NCI-H82 (cell line): ENCODE measurements at places on chromosomes 2 and 18.

GRCh38 chr2:225326969-225327368, 72.5 kb upstream of the NYAP2 start:
- DNase-seq: no peak

DNA sequence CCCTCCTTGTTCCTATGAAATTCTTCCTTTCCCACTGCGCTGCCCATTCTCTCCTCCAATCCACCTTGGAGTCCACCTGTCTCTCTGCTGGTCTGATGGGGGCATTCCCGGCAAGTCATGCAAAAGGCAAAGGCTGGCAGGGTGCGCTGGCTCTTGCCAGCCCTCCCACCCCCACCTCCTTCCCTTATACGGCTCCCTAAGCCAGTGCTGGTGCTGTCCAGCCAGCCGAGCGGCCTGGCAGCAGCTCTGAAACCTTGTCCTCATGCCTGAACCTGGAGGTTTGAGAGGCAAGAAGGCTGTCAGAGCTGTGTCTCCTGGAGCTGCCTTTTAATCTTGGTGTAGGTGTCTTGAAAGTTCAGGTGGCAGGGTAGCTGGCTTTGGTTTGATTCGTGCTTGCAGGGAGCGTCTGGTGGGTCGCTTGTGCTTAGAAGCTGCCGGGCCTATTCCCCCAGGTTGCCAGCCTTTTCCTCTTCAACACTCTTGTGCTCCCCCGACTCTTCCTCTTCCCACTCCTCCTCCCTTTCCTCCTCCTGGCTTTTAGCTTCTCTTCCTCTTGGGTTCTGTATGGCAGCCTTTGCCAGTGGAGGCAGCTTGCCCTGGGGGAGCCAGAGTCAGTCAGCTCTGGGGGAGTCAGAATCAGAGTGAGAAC, 748 bp downstream of the LIPG start:
- no peak for DNase-seq

DNA sequence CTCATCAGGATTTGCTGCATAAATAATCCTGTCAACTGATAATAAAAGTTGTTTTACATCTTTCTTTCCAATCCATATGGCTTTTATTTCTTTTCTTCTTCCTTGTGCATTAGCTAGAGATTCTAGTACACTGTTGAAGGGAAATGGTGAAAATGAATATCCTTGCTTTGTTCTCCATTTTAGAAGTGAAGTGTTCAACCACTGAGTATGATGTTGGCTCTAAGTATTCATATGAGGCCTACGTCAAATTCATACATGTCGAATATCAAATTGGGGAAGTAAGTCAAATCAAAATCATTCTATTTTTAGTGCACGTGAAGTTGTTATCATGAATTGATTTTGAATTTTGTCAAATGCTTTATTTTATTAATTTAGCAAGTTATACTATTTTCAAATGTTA, 7.8 kb upstream of the ACKR3 start:
- no peak for DNase-seq

DNA sequence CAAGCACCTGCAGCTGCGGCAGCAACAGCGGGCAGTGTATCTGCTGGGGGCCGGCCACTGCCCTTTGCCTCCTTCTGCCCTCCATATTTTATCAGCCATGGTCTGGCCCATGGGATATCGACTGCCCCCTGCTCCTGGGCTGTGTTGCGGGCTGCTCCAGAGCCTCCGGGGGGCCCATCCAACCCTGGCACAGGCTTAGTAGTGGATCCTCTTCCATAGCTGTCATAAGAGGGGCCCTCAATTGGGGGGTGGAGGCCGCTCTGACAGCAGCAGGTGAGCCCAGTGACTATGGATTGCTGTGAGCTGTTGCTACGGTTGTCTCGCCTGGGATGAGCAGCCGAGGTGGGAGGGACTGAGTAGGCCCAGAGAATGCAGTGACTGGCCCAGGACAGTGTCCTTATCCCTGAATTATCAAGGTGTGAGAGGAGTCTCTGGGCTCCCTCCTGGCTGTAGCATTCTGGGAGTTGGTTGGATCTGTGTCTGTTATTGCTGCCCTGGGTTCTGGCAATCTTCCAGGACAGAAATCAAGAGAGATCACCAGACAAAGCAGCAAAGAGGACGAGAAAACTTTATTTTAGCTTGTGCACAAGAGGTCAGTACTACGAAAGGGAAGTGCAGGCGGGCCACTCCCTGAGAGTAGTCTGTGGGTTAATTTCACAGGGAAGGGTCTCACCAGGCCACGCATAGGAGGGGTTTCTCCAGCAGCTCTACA, 145.1 kb downstream of the ASB1 start:
- no peak for DNase-seq

- no peak for DNase-seq
Observed at GRCh38 chr2:78418021-78418420, 607.5 kb upstream of the REG3G start.

- DNase-seq: no peak
Observed at GRCh38 chr2:30798536-30798991, 8.7 kb downstream of the CAPN13 start.

DNA sequence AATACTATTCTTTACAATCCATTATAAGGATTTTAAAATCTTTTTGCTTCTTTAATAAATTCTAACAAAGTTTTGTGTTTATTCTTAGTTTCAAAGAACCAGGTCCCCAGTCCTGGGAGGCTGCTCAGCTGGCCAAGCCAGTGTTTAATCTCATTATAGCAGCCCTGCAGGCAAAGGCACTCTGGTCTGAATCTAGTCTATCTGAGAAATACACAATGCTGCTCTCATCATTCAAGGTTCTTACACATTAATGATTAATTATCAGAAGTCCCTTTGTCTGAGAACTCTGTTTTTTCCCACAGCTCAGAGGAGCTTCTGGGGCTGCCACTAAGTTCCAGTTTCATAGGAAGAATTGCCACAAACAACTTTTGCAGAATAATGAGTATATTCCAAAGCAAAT, 27.7 kb downstream of the KCTD18 start:
- peak; percentile 85 for DNase-seq

- peak; percentile 87 for DNase-seq
Observed at GRCh38 chr2:20650877-20651730, at the start of gene HS1BP3. TSS of gene HS1BP3 (minus strand) at chr2:20651098. CDS start at chr2:20651063, 35 bp downstream.

- DNase-seq: no peak
Observed at GRCh38 chr2:237253046-237253702, 160.8 kb downstream of the COL6A3 start.

DNA sequence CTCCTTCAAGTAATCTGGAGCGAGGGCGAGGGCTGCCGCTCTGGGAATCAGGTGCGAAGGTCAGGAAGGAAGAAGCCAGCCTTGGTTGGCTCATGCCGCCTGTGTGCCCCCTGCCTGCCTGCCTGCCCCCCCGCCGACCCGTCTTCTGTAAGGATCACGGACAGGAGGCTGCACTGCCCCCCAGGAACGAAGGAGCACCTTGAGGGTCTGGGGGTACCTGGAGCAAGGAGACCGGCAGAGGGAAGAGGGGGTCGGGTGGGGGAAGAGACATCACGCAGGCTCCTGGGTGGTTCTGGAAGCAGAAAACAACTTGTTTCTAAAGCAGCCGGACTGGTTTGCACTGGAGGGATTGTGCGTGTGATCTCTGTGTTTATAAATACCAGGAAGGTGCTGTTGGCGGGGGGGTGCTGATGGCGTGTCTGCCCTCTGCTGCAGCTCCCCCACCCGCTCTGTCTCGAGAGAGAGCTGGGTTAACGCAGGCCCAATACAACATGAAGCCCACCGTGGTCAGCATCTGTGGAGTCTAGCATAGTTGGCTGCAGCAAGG, 1.7 kb downstream of the FOSL2 start:
- no peak for DNase-seq

DNA sequence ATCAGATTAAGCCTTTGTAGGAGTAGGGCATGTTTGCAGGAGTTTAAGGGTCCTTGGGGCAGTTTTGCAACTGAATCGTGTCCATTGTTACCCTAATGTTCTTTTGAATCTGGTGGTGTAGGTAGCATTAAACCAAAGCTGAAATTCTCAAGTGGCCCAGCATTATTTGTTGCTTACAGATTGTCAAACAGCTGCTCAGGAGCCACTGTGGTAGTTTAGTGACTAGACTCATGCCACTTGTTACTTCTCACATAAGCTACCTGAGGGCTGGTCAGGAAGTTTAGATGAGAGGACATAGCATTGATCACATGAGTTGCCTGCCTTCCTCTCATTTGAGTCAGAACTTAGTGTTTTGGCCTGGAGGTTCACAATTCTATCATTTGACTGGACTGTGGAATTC, 157.6 kb downstream of the HAUS1 start:
- no peak for DNase-seq

DNA sequence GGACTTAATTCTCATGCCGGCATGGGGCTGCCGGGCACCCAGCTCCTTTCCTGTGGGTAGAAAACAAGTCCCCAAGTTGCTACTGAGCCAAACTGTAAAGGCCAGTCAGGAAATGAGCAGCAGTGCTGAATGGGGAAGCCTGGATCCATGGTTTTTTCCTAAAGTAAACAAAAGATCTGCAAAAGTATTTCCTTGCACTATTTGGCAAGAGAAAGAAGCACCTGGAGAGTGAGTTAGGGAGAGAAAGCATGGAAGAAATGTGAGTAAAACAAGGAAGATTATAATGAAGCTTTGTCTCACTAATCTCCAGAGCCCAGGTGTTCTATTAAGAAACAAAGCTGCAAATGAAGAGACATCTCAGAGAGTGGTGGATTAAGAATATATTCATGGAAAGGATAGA, 117.6 kb downstream of the METTL8 start:
- DNase-seq: peak; percentile 76
